GM12878 (cell line): ENCODE measurements at places on chromosomes 4 and X.

DNA sequence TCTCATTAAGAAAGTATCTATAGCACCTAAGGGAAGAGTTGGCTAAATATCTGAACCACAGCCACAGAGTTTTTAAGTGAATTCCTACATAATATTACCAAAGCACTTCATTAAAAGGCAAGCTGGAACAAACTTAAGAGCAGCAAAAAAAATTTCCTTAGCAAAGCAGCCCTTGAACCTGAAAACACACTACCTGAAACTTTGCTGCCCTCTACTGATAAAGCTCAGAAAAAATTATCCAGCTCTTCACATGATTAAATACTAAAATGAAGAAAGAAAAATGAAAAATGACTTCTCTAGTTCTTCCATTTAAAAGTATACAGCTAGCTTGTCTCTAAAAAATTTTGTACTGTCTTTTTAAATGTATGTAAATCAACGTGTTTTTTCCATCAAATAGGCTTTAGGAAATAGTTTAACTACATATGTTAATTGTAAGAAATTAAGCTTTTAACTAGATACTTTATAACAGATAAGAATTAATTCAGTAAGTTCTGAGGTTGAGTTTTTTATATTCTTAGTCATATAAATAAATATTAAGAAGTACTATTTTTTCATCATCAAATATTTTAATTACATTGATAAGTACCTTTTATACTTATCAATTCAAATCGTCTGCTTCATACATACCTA, 156.1 kb downstream of the STPG2 start:
- DNase-seq = no peak

DNA sequence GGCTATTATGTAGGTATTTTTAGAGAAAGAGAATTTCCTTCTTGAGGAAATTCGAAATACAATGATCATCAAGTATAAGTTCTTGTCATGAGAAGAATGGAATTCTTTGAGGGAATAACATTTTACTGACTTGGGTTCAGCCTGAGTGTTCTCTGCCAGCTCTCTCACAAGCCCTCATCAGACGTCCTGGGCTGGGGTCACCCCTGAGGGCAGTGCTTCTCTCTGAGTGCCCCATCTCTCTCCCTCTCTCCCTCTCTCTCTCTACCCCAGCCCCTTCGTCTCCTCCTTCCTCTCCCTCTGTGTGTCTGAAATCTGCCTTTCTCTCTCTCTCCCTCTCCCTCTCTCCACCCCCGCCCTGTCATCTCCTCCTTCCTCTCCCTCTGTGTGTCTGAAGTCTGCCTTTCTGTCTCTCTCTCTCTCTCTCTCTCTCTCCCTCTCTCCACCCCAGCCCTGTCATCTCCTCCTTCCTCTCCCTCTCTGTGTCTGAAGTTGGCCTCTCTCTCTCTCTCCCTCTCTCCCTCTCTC, 241.7 kb upstream of the PSAPL1 start:
- DNase-seq = no peak

DNA sequence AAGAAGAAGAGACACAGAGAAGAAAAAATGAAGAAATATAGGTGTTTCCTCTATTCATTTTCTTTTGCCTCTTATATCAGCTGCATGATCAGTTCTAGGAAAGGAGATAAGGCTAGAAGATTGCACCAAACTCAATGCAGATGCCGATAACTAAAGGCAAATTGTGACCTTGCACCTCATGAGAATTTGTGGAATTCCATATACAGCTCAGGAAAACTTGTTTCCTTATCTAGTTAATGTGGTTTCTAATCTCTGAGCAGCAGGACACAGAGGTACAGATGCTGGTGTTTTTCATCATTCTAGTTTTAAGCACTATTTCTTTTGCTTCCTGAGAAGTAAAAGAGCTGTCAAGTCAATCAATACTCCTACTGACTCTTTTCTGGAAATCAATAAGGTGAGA, 104.6 kb upstream of the NWD2 start:
- DNase-seq = no peak

GRCh38 chr4:104424989-104425388, 69.7 kb downstream of the CXXC4 start:
- DNase-seq = no peak
